ENCODE measurements at places on chromosomes 2 and 18. TPM values are rescaled to one million over a fixed set of nuclear protein-coding genes. Genes with fewer than 3 reads are reported as not detected.

- peak; percentile 82 for DNase-seq
Measured at GRCh38 chr2:223759569-223760430, 77.6 kb downstream of the AP1S3 start.

- DNase-seq: no peak
Measured at GRCh38 chr2:217636991-217637561, 365.7 kb downstream of the TNS1 start.

- DNase-seq: no peak
Measured at GRCh38 chr2:47127862-47128543, 27.1 kb downstream of the STPG4 start.

GRCh38 chr18:23154030-23154429 is 18.7 kb downstream of the CABLES1 start:
- DNase-seq: no peak

DNA sequence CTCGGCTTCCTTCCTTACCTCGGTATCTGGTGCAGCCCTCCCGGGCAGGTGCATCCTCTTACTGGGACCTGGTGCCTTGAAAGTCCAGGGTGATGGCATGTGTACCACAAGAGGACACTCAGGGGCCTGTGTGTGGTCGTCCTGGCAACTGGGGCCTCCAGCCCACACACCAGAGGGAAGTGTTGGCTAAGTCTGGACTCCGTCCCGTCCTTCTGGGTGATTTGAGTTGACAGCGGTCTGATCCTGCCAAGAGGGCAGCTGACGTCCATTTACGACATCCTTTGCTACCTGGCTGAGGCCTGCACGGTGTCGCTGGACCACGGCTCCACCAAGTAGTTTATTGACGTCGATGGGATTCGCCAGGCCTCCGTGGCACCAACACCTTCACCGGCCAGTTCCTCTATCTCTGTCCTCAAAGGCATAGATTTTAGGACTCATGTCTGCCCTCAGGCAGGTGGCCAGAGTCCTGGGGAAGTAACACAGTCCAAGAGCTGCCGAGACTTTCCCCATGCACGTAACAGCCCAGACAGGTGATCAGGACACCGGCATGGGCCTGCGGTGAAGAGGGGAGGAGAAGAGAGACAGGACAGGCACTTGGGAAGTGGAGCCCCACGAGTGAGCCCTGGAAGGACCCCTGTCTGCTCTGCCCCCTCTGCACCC is 186.0 kb upstream of the HDAC4 start:
- no peak for DNase-seq

- DNase-seq: no peak
Measured at GRCh38 chr18:13716916-13717315, 9.4 kb downstream of the FAM210A start.

GRCh38 chr18:49456794-49457193 is 3.7 kb downstream of the DYM start:
- no peak for DNase-seq

- DNase-seq: no peak
Measured at GRCh38 chr2:86055314-86055713, 50.4 kb downstream of the POLR1A start.

- no peak for DNase-seq
Measured at GRCh38 chr18:63895190-63895589, 7.7 kb downstream of the SERPINB2 start.

- no peak for DNase-seq
Measured at GRCh38 chr2:120476141-120476540, 130.2 kb downstream of the INHBB start.

DNA sequence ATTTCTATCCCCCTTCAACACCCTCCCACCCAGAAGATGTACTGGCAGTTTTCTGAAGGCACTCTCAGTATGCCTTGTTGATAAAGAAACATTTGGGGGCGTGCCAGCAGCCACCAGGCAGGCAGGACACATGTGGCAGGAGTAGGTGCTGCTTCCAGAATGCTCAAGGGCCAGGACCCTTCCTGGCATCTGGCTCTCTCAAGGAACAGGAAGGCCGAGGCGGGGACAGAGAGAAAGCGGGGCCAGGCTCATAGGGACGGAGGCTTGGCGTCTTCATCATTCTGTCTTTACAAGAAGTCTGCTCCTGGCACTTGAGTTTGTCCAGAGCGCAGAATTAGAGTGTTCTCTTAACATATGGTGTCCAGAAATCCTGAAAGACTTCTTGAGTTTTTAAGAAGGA is 121.6 kb downstream of the FAM210A start:
- DNase-seq: no peak

DNA sequence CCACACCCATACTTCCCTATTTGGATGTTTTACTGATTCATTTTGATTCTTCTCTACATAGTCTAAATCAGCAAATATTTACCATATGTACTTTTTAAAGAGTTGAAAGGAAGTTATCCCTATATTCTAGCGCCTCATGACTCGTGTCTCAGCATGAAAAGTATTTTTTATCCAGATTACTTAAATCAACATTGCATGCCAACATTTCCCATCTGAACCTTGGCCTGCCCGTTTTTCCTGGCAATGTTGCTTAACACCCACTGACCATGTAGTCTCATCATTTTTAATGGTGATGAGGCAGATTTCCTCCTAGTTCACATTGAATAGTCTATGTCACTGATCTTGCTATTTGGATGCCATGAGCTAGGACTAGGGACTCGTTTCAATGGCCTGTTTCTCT is 13.2 kb upstream of the SCYGR5 start:
- DNase-seq: no peak

GRCh38 chr18:24530630-24531111 is 70.2 kb downstream of the HRH4 start:
- DNase-seq: peak; percentile 44

DNA sequence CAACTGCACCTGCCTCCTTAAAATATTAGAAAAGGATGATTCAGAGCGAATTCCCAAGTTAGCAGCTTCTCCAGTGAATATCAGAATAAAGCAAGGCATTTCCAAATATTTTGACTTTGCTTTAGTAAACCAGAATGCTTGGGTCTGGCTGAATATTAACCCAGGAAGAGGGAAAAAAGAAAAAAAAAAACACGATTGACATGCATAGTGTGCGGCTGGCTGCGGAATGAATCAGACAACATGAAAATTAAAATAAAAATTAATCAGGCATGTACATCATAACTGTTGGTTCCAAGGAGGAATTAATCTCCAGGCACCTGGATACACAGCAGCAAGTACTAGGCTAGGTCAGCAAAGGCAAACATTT is 105.8 kb upstream of the NCKAP5 start:
- DNase-seq: peak; percentile 9

DNA sequence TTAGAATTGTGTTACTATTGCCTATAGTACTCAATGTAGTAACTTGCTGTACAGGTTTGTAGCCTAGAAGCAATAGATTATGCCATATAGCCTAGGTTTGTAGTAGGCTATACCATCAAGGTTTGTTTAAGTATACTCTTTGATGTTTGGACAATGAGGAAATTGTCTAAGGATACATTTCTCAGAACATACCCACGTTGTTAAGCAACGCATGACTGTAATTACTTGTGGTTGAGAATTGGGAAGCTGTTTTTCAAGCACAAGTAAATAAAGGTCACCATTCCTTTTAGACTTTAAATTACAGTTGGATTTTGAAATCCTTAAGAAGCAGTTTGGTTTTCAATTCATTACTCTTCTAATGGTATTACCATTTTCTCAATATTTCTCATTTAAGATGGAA is 89.8 kb upstream of the KCNH7 start:
- peak; percentile 16 for DNase-seq

DNA sequence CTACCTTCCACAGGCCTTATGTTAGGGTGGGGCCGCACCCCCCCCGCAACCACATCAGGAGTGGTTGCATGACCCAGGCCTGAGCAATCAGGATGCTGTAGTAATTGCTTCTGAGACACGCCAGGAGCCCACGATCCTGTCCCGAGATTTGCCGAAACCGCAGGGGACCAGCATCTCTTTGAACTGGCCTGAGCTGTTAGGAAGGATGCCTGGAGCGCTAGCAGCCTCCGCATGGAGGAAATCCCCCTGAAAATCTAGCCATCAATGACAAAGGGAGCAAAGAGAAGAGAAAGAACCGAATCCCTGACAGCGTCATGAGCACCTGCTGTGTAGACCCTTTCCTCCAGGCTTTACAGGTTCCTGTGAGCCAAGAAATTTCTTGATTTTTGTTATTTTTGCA is 8.7 kb upstream of the TEX44 start:
- DNase-seq: no peak

- no peak for DNase-seq
Measured at GRCh38 chr2:19617257-19617848, 258.9 kb upstream of the OSR1 start.

DNA sequence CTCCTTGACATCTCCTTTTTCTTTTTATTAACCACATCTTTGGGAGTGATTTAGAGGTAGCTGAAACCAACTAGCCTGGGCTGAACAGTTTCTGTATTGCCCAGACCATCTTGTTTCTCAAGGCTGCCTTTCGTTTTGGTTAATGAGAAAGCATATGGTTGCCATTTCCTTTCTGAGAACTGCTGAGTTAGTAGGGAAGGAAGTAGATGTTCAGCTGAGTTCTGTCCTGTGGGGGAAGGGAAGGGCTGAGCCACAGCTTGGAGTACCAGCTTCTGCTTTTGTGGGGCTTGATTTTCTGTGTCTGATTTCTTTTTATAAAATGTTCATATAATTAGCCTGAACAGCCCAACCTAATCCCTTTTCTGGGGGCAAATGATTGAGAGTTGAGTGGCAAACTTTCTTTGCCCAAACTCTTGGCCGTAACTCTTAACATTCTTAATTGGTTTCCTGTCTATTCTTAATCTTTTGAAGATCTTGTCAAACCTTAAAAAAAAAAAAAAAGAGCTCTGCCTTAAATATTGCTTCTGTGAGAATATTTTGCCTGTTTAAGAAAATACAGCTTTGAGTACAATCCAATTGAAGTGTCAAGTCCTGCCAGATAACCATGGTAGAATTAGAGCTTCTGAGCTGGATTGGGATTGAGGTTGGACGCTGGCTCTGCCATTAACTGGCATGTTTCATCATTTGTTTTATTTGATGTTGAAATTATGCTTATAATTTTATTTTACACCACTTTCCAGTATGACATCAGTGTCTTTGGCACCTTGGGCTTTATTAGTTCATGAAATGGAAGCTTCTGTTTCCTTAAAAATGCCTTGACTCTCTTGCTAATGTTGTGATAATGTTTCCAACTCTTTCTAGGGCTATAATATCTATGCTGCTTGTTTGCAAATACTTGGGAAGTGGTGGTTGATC is 1.9 kb upstream of the NABP1 start:
- no peak for DNase-seq

DNA sequence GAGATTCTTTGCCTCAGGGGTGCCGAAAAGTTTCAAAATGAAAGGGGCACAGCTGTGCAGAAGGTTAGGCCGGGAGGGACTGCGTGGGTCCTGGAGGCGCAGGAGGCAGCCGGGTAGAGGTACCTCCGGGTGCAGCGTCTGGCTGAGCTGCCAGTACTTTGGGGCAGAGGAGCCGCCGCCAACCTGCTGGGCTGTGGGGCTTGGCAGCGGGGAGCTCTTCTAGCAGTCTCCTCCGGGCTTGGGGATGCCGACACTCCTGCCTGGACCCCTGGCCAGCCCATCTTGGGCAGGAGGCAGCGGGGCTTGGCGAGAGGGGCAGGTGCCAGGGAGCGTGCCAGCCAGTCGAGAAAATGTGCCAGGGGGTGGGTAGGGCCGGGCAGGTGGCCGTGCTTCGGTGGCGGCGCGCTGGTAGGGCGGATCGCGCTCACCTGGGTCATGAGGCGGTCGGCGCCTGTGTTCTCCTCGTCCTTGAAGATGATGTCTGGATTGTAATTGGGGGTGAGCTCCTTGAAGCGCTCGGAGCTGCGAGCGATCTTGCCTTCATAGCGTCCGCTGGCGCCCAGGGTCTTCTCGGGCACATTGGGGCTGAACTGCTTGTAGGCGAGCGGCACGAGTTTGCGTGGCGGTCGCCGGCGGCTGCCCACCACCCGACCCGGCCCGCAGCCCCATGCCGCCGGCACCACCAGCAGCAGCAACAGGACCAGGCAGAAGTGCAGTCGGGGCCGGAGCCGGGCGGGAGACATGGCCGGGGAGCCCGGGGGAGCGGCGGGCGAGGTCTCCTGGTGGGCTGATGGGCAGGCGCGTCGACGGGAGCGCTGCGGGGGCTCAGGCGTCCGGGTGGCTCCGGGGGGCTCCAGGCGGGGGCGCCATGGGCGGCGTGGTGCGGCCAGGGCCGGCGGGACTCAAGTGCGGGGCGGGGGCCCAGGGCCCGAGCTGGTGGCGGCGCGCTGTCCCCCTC is 717 bp downstream of the IHH start:
- no peak for DNase-seq

DNA sequence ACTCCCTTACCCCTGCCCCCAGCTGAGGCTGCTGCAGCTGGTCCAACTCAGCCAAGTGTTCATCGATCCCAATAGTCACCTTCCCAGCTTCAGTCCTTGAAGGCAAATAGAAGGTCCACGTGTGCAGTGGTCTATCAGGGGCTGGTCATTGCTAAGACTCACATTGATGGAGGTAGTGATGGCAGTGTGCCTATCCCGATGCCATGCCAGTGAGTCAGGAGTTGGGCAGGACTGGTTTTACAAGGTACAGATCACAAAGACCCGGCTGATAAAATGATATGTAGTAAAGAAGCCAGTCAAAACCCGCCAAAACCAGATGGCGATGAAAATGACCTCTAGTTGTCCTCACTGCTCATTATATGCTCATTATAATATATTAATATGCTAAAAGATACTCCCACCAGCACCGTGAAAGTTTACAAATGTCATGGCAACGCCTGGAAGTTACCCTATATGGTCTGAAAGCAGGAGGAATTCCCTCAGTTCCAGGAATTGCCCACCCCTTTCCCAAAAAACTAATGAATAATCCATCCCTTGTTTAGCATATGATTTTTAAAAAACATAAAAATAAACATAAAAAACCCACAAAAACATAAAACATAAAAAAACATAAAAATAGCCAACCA is 2.9 kb upstream of the C2orf80 start:
- DNase-seq: peak; percentile 5

DSG3 gene
- total RNA-seq: 0.67 TPM

ZC3H8 gene
- 22.7 TPM for total RNA-seq

SPDYA gene
- 0.34 TPM for total RNA-seq

TMEM185B gene
- 43.1 TPM for total RNA-seq

NMUR1 gene
- not detected for total RNA-seq

PLB1 gene
- total RNA-seq: 0.82 TPM

RND3 gene
- total RNA-seq: 259 TPM

Measured in kidney epithelial cell (primary cell).